IPS DF 6.9 (cell line): ENCODE measurements at places on chromosomes 2 and 18.

GRCh38 chr18:48662011-48662661 is 123.3 kb downstream of the CTIF start:
- no peak for DNase-seq

- no peak for DNase-seq
These were observed 131.4 kb upstream of the HDAC4 start for GRCh38 chr2:239532250-239532649.

- DNase-seq = no peak
These were observed 191.6 kb downstream of the BABAM2 start for GRCh38 chr2:28082131-28082530.

DNA sequence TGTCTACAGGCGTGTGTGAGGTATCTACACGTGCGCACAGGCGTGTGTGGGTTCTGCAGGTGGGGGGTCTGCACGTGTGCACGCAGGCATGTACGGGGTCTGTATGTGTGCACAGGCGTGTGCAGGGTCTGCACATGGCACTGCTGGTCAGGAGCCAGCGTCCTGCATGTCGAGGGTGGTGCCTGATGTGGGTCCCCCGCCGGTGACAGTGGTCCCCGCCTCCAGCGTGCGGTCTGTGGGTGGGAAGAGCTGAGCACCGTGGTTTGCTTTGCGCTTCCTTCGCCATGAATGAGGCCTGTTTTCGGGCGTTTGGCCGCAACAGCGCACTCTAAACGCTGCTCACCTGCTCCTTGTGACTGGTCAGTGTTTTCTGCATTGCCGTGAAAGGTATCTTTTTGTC is 57.2 kb downstream of the CTDP1 start:
- no peak for DNase-seq

DNA sequence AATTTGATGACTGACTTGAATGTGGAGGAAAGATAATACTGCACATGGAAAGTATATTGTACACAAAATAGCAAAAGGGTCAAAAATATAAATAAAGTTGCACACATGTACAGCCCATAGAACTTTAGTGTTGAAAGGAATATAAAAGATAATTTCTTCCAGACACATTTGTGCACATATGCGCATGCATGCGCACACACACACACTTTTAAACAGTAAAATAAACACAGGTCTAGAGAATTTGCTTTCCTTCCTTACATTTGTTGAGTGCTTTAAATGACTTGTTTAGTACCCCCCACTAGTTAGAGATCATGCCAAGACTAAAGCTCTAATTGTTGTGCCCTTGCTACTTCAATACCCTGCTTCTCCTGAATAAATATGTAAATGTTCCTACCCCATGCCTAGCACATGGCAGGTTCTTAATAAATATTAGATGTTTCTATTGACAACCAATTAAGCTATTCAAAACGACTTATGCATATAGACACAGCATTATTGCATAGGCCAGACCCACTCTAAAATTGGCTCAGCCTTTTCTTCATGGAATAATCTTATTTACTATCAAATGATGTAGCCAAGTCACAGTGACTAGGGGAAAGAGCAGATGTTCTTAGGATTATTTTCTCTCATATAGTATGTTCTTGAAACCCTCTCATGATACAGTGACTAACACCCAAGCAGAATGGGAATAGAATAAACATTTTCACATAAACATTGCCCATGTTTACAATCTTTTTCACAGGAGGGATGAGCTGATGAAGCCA is 165.5 kb upstream of the ACVR2A start:
- no peak for DNase-seq

DNA sequence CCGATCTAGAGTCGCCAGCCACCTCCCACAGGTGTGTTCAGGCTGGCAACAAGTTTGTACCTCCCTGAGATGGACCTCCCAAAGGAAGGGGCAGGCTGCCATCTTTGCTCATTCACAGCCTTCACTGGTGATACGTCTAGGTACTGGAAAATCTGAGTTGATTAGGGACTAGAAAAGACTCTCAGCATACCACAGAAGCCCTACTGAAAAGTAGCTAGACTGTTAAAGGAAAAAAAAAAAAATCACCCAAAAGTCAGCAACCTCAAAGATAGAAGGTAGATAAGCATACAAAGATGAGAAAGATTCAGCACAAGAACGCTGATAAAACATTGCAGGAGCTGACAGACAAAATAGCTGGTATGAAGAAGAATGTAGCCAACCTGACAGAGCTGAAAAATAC is 128.6 kb upstream of the WDR75 start:
- DNase-seq = no peak

DNA sequence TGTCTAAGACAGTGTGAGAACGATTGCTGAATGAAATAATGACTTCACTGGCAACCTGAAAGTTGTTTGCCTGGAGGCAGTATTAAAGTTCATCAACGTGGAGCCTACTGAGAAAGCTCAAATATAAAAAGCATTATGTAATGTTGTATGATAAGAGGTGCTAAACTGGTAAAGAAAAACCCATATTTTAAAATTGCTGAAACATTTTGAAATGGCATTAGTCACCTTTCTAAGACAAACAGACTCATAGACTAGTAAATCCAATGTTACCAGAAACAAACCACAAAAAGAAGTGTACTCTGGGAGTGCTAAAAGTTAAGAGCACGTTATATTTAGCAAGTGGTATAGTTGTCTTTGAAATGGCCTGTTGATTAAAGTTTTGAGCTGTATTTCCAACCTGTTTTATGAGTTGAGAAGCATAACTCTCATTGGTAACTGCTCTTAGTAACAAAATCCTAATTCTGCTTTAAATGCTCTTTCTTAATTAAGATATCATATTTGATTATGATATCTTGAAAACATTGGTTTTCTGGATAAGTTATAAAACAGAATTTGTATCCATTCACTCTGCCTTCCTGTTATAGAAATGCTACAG is 62.7 kb downstream of the CYP1B1 start:
- DNase-seq = no peak

DNA sequence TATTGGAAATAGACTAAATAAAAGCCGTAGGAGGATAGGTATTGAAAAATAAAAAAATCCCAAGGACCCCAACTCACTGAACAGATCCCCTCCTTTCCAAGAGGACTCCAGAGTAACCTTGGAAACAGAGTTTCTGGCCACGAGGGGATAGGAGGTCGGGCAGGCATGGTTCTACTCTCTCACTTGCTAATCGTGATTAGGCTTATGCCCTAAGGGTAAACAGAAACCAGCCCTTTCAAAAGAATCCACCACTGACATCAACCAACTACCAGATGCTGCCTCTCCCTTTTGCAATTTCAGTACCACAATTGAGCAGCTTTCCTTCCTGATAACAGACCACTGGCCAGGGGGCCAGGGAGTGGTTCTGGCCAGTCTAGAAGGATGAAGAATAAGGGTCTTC is 477.8 kb downstream of the EIPR1 start:
- DNase-seq = no peak

DNA sequence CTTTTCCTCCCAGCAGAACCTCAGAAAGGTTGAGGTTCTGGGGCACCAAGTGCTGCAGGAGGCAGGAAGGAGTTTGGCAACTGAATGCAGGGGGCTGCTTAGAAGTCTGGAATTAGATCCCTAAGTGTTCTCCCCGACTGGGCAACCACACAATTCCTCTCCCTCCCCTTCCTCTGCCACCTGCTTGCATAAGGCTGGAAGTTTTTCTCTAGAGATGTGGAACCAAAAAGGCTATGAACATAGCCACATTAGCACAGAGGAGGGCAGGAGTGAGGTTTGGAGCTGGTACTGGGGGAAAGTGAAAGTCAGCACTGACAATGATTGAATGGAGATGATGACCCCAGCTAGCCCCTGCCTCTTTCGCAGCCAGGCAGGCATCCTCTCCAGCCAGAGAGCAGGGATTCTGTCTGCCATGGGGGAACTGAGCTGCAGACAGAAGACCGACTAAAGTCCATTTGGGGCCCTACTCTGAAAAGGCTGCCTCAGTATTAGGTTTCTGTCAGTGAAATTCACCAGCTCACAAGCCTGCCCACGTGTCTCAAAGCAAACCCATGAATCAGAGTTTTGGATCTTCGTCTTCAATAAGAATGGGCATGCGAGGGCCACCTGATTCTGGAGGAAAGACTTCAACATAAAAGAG is 87.9 kb upstream of the ITGA6 start:
- DNase-seq = no peak

GRCh38 chr18:28972333-28972907 is 795.5 kb upstream of the CDH2 start:
- no peak for DNase-seq

DNA sequence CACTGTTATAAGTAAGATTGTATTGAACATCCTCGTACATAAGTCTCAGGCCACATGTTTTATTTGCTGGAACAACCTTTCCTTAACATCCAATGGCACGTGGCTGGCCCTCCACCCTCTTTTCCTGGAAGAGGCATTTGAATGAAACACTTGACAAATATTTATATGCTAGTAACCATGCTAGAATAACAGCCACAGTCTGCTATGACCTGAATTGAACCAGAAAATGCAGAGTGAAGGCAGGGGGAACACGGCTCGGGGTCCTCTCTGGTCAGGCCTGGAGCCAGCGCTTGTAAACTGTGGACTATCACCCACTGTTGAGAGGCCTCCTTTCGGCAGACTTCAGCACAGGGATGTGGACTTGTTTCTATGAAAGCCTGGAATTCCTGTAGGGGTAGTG is 198.2 kb upstream of the COPS8 start:
- DNase-seq = no peak

- DNase-seq = no peak
These were observed 177.0 kb downstream of the SEPTIN10 start for GRCh38 chr2:109436610-109437225.
